ENCODE measurements at places on chromosomes 12 and 14.

DNA sequence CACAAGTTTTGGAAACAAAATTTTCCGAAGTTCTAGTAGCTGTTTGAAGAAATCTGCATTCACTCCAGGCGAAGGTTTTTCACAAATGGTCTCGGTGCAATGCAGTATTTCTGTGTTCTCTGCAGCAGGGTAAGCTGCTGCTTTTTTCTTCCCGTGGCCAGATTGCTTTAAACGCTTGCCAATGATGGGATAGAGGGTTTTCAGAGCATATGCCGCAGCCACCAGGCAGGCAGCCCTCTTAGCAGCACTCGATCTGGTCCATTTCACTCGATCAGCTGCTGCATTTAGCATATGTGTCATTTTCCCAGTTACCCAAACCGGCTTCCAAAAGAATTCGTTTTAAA is 315 bp downstream of the ABCD2 start:
- DNase-seq: no peak

- DNase-seq: no peak
Observed at GRCh38 chr12:116657921-116658495, 79.9 kb downstream of the SPRING1 start.

GRCh38 chr12:23352670-23353069 is 596.8 kb downstream of the SOX5 start:
- no peak for DNase-seq

DNA sequence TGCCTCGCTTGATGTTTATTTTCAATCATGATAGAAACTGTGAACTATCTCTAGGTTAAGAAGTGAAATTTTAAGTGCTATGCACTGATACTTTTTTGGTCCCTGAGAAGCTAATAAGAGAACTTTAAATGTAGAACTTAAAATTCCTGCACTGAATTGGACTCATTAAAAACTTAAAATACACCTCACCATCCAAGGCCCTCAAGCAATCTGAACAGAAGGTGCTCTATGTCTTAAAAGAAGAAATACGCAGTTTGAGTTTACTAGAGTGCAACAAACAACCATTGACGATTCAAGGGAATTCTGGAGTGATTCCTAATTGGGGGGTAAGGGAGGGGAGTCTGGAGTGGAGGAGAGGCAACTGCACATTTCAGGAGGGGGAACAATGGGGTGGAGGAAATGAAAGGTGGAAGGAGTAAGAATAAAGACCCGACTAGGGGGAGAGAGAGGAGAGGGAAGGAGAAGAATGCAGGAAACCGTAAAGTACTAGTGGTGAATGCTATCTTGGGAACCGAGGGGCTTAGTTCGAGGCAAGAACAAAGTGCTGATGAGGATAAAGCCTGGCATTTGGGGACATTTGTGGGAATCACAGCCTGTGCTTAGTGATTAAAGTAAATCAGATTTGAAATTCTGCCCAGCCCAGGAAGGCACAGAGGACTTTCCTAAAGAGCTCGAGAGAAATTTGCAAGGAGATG is 389.7 kb downstream of the AACS start:
- no peak for DNase-seq

DNA sequence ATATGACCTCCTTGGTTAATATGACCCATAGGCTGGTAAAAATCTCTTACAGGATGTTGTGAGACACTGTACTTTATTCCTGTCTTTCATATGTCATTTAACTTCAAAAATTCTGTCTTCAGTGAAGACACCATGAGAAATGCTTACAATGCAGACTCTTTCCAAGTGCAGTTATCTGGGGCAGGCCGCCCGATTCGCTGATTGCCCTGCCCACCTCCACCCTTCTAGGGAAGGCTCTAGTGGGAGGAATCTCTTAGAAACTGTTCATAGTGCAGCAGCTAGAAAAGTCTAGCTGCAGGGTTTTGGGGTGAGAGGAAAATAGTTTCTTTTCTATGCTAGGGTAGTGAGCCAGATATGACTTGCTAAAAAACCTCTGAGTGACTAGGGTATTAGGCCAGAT is 15.0 kb upstream of the CIPC start:
- DNase-seq: no peak

GRCh38 chr14:81301813-81302212 is 81.1 kb upstream of the GTF2A1 start:
- no peak for DNase-seq

GRCh38 chr14:76901171-76902055 is 75.2 kb downstream of the LRRC74A start:
- DNase-seq: no peak

- no peak for DNase-seq
Observed at GRCh38 chr14:105128059-105128458, 40.5 kb downstream of the JAG2 start.

- no peak for DNase-seq
Observed at GRCh38 chr12:112963227-112963861, 15.0 kb upstream of the OAS2 start.

DNA sequence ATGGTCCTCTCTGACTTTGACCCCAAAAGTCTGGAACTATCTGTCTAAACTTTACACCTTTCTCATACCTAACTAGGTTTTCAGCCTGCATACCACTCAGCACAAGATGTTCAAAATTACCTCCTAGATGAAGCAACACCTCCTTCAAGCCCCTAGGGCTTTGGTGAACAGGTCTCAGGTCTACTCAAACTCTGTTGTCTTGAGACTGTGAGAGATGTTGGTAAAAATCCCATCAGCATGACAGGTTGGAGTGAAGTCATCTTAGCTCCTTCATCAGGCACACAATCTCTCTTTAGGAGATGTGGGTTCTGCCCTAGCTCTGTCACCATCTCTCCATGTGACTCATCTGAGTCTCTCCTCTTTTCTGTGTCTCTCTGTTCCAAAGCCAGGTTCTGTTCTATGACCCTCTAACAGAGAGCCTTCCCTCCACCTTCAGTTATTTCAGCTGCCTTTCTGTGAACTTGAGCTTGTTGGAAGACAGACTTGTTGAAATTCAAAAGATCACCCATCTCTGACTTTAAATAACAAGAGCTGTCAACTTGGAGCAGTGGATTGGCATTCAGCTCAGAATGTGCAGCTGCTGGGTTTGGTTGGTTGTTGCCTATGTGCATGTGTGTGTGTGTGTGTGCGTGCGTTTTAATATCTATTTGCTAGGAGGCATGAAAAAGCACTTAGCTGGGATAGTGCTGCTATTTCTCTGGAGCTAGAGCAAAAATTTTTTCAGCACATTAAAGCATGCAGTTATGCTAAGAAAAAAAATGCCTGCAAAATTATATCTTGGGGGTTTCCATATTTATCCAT is 130.7 kb downstream of the CRACR2A start:
- DNase-seq: no peak

GRCh38 chr12:98149270-98149669 is 366.1 kb upstream of the TMPO start:
- no peak for DNase-seq

GRCh38 chr12:93677195-93678064 is at the start of gene CRADD:
CRADD (plus strand) TSS chr12:93677375.
- peak; percentile 63 for DNase-seq

- no peak for DNase-seq
Observed at GRCh38 chr12:123427036-123427769, 9.3 kb downstream of the RILPL2 start.

DNA sequence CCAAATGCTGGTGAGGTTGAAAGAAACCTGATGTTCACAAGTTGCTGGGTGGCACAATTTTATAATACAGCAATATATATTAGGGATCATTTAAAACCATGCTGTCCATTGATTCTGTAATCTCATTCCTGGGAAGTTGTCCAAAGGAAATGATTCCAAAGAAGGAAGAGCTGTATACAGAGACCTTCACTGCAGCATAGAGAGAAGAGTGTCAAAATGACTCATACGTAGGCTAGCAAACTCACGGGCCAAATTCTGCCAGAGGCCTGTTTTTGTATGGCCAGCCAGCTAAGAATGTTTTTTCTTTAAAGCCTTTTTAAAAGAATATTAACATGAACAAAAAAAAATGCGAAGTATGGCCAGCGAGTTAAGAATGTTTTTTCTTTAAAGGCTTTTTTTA is 69.2 kb upstream of the MED13L start:
- DNase-seq: no peak

DNA sequence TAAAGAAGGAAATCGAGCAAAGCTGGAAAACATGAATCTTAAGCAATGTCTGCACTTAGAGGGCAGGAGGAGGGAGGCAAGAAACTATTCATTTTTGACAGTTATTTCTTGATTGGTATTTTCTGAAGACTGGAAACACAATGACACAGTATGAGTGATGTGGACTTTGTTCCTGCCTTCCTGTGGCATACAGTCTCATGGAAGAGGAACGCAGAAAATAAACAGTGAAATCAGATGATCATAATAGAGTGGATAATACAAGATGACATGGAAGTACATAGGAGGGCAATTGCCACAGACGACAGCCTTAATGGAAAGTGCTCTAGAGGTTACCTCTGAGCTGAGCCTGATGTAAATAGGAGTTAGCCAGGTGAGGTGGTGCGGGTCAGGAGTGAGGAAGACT is 140.4 kb upstream of the MAX start:
- DNase-seq: no peak

DNA sequence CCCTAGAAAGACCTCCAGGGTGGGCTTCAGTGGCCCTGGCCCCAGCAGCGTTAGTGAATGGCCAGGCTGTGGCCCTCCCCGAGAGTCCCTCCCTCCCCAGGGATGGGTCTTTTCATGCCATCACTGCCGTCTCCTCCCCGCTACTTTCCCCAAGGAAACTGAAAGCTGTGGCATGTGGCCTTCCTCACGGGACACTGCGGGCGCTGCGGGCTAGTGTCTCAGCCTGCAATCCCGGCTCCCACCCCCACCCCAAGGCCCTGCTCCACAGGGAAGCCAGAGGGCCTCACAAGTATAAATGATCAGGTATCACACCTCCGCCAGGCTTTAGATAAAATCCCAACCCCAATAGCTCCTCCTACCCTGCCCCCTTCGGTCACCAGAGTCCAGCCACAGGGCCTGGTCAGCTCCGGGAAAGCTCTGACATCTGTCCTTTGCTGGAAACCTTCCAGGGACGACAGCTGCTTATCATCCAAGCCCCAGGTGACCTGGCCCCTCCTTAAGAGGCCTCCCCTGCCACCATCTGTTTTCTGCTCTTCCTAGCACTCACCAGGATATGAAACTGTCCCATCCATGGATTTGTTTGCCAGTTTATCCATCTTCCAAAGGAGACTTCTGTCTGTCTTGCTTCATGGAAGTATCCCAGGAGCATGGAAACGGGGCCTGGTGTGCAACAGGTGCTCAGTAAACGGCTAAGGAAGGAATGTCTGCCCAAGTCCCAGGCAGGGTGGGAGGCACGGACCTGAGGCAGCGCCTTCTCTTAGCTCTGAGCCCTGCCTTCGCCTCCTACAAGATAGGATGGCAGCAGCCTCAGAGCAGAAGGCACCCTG is 31.6 kb downstream of the CCDC85C start:
- no peak for DNase-seq

- DNase-seq: no peak
Observed at GRCh38 chr12:95213928-95214327, 3.3 kb downstream of the FGD6 start.

DNA sequence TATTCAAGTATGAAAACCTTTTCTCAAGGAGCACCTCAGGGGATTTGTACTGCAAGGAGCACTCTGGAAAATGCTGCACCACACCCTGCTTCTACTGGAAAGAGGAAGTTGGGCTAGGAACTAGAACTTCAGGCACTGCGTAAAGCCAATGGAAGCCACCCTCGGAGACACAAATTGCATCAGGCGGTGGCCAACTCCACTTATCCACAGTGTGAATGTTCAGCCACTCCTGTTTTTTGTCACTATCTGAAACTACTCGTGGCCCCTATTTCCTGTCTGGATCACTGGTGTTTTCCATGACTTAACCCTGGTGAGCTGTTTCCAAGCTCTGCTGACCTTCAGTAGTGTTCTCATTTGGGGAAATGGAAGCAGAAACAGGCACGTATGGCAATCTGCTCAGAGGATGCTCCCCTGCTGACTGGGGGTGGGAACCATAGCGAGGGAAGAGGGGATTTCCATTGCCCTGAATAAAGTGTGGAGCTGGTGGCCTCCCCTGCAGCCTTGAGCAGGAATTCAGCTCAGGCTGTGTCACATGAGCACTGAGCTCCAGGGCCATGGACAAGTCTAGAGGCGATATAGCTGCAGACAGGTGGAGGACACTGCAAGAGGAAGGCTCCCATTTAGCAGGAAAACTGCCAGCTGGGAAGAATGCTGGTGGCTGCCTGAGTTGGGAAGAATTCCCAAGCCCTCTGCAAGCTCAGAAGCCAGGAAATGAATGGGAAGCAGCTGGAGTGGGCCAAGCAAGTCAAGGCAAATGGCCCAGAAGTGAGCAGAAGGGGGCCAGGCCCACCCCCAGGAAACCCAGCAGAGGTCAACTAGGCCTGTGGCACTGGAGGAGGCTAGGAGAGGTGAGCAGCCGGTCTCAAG is 50.5 kb upstream of the RAP1B start:
- no peak for DNase-seq

DNA sequence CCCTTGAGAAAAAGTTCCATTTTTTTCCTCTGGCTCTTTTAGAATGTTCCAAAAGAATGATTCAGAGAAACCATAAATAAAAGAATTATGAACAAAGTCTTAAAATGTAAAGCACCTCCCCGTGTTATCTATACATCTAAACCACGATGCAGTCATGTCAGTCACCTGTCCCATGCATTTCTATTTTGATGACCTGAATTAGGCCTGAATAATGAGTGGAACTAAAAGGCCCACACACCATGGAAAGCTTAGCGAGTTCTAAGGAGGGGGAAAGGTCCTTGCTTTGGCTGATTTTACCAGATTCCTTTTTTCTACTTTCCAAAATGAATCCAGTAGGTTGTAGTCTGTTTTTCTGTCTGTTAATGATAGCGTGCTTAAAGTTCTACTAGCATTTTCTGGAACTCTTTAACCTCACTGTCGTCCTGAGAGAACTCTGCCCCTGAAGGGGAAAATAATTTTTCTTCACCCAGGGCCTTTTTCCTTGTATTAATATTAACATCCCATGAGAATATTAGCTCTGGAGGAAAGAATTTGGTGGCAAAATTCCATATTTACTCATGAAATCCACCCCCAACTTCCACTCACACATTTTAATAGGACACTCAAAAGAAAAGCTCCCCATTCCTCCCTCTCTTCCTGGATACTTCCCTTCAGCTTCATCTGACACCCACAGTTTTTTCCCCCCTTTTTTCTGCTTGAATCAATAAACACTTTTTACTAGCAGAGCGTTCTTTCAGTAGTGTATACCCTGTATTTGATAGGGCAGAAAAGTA is 266.3 kb upstream of the DIO2 start:
- DNase-seq: no peak

DNA sequence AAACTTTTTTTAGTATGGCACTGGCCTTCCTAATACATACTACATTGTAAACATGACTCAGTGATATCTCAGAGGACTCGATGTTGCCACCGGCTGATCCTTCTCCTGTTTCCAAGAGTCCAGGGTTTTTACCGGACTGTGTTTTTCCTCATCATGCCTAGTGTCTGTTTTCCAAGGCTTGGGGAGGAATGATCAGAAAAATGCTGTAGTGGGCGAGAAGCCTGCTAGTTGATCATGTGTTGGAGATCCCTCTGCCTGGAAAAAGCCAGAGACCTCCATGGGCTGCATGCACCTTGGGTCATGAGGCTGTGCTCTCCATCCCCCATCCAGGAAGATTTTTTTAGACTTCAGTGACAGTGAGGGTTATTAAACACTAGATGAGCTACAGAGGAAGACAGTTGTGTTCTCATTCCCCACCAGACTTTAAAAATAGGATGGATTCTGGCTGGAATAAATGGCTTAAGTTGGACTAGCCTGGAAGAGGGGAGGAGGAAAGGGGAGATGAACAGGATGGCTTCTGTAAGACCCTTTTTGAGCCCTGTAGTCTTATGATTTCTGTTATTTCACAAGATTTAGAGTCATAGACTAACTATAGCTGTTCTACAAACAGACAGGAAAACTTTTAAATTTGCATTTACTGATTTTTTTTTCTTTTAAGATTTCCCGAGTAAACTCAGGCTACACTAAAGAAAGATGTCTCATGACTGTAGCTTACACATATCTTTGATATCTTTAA is 145.7 kb downstream of the SAMD4A start:
- DNase-seq: no peak
